ENCODE measurements at places on chromosomes 4 and X. TPM values are rescaled to one million over a fixed set of nuclear protein-coding genes. Genes with fewer than 3 reads are reported as not detected.

Gene ZNF732
- total RNA-seq, result not detected

Gene TCEAL2
- total RNA-seq, result 0.25 TPM

Gene GLRB
- total RNA-seq, result not detected

Gene UFSP2
- 21.0 TPM for total RNA-seq

Gene TRIM75
- total RNA-seq, result not detected
